Heart left ventricle (tissue), 16 donors: ENCODE measurements at places on chromosomes 7 and 10. TPM values are rescaled to one million over a fixed set of nuclear protein-coding genes. Genes with fewer than 3 reads are reported as not detected.

DNA sequence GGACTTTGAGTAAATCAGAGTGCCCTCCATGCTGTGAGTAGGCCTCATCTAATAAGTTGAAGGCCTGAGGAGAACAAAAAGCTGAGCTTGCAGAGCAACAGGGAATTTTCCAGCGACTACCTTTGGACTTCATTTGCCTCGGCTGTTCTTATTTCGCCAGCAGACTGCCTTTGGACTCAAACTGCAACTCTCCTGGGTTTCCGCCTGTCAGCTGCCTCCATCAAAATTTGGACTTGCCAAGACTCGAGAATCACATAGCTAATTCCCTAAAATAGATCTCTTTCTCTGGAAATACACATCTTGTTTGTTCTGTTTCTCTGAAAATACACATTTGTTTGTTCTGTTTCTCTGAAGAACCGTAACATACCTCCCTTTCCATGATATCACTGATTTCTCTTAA is 93.8 kb downstream of the ITGB8 start:
- DNase-seq, result no peak

DNA sequence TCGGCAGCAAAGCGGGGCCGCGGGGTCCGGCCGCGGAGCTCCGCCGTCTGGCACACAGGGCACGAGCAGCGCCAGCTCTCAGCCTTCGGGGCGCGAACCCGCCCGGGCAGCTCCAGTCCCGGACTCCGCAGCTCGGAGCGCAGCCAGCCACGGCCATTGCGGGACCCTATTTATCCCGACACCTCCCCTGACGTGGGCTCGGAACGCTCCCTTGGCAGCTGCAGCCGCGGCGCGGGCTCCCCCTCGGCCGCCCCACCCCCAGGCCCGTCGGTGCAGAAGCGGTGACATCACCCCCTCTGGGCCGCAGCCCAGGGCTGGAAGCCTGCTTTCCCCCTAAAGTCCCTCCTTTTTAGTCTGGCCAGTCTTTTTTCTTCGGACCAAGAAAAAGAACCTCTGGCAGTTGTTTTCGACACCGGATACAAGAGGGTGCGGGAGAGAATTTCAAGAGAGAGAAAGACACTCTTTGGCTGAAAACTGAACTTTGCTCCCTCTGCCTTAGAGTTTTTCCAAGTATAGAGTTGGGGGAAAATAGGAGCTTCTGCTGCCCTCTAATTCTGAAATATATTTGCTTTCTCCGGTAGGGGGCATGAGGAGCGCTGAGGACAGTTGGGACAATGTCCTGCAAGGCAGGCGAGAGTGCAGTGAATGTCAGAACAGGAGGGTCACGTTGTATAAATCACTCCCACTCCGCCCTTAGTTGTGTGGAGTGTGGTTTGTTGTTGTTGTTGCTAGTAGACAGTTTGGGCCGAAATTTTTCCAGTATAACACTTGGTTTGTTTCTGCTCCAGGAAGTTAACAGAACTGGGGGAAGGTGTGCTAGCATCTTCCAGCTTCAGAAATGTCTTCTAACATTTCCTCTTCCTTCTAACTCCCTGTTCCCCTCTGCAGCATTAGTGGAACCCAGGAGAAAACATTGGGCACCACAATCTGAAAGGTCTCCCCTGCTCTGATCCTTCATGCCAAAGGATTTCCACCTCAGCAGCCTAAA is at the start of gene SFRP4:
Gene SFRP4, minus strand, starts transcription at position 145 of the 988 bp plus-strand sequence. CDS start 280 bp downstream, outside the sequence.
- peak; percentile 67 for DNase-seq

DNA sequence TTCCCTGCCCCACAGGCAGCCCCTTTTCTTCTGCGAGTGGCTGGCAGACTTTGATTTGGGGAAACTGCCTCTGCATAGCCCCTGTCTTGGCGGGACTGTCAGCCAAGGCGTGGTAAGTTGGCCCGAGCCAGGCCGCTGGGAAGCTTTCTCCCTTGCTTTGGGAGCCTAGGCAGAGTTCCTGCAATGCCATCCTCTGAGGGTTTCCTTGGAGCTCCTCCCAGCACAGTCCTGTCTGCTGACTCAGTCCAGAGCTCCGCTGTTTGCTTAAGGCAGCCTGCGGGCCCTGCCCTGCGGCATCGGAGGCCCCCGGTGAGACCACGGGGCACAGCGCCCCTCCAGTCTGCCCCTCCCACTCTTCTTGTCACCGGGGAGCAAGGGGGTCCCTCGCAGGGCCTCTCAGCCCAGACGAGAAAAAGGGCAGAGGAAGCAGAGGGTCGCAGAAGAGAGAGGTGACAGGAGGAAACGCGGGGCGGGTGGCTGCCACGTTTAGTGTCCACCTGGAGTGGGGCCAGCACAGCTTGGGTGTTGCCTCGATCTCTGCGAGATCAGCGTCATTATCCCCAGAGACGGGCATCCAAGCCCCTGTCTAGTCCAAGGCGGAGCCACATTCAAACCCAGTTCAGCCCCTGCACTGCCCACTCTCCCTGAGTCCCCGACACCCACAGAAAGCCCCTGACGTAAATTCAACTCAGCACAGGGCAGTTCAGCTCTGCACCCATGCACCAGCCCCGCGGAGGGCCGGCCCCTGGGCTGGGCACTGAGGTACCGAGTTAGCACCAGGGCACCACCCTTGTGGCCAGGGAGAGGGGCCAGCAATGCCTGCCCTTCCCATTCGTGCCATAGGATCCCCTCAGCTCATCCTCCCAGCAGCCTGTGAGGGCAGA is 59.0 kb upstream of the CHST15 start:
- DNase-seq, result peak; percentile 37

GRCh38 chr7:79555571-79555970 is 102.1 kb upstream of the MAGI2 start:
- DNase-seq, result no peak

GRCh38 chr10:99784727-99785441 is 2.4 kb downstream of the ABCC2 start:
- DNase-seq, result no peak

DNA sequence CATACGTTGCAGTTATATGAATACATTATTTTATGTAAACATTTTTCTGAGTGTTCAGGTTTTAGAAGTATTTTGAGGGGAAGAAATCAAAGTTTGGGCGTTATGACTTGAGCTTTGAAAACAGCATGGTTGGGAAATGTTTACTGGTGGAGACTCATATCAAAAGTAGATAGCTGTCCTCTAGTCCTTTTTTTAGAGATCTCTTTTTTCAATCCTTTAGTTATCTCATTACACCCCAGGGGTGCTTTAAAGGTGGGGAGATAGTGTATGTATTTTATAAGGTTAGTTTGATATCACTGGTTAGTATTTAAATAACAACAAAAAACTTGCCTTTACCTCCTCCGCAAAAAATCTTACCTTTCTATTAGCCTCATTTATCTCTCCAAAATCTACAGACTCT is 2.3 kb downstream of the DMTF1 start:
- DNase-seq, result no peak

GRCh38 chr7:99106821-99107241 is 37.1 kb downstream of the SMURF1 start:
- DNase-seq, result no peak

GRCh38 chr7:144818511-144818910 is 17.3 kb downstream of the TPK1 start:
- DNase-seq, result no peak

- DNase-seq, result no peak
These were observed 300.5 kb downstream of the KLF6 start for GRCh38 chr10:3484306-3485056.

GRCh38 chr7:50962962-50963374 is 180.3 kb upstream of the GRB10 start:
- peak; percentile 86 for DNase-seq

DNA sequence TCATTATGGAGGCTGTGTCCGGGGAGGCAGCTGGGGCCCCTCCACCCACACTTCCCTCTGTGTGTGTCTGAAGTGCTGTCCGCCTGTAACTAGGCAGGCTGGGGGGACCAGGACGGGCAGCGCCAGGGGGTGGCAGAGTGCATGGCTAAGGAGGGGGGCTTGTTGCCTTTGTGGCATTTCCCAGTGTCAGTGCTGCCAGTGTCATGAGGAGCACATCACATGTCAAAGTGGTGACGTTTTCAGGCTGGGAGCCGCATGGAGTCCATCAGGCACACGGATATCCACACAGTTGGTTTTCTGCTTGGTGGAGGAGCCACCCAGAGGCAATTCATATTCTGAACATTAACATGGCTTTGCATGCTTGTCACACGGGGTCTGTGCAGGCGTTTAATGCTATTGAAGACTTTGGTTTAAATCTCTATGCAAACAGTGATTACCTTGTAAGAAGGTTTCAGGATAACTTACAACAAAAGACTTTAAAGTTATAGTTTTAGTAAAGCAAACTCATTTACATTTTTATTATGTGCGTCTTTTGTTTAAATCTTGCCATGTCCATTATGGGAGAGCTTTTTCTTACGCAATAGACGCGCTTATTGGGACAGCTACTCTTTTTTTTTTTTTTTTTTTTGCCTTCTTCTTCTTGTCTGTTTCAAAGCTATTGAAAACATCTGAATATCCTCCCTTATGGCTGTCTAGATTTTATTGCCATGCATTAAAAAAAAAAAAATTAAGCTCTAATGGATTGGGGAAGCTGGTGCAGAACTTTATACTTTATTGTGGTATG is 52.9 kb downstream of the C10orf67 start:
- DNase-seq, result no peak

- DNase-seq, result peak; percentile 69
These were observed 26.4 kb downstream of the PRF1 start for GRCh38 chr10:70575874-70576802.

DNA sequence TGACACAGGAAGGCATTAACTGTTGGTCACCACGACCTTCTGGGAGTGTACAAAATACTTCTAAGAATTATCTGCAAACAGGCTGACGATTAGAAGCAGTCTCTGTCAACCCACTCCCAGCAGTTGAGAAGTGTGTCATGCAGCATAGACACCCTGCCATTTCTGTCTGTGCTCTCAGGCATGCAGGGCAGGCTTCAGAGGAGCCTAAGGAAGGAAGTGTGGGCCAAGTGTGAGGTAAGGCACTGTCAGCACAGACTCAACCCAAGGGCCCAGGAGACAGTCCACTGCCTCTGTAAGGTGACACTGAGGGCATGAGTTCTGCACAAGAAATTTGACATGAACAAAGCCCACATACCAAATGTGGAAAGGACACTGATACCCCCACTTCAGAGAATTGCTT is 109.0 kb upstream of the VIPR2 start:
- no peak for DNase-seq

GRCh38 chr10:80596391-80597257 is 58.9 kb downstream of the SH2D4B start:
- DNase-seq, result no peak

DNA sequence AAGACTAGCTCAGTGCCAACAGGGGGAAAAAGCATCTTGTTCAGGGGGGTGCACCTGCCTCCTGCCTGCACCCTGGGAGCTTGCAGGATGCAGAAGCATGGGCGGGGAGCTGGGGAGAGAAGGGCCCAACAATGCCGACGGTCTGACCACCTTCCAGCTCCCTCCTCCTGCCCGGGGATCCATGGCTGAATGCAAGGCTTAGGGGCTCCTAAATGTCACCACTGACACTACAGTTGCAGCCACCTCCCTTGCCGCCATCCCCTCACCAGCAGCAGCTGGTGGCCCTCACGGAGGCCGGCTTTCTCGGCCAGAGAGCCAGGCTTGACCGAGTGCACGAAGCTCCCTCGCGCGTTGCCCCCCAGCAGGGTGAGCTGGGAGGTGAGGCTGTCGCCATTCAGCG is 78.8 kb upstream of the GNA12 start:
- no peak for DNase-seq

GRCh38 chr10:117241541-117242462 is 888 bp downstream of the SLC18A2 start:
- no peak for DNase-seq

DNA sequence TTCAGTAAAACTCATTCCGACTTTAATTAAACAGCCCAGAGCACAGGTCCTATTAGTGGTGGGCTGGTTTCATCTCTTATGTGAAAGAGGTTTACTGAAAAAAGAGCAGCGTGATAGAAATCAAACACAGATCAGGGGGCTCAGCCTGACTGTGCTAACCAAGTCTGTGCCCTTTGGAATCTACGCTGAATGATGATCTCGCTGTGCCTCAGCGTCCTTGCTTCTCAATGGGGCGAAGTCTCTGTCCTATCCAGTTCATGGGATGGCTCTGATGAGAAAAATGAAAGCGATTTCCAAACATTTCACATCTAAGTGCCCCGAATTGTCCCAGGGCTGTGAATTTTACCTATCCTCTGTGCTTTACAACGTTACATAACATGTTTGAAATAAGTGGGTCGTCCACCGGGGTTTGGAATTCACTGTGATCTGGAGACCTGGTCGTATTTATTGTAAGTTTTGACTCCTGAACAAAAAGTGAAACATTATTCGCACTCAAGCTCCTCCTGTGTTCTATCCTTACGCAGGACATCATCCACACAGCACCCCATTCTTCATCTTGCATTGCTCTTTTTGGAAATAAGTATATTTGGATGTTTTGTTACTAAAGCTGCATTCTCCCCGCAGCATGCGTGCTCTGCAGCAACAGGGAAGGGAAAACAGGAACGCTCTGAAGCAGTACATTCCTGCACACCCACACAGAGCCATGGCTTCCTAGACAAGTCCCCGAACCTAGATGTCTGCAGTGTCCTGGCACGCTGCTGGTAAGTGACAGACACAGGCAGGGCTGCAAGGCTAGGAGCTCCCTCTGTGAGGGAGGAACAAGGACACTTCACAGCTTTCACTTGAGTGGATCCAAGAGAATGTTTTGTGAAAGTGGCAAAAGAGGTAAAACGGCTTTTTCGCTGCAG is 83.5 kb downstream of the SLC37A3 start:
- no peak for DNase-seq

GRCh38 chr10:108629834-108630233 is 1293.5 kb downstream of the XPNPEP1 start:
- no peak for DNase-seq

DNA sequence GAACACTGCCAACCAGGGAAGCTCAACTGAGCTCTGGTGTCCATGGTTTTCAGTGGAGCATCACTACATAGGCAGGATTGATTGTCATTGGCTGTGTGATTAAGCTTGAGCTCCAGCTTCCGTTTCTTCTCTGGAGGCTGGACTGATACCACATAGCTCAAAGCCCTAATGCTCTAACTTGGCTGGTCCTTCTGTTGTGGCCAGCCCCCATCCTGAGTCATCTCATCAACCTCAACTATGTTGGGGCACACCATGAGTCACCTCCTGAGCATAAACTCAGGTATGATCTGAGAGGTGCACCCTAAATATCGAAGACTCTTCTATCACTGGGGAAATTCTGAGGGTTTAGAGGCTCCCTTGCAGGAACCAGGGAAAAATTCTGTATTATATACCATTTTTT is 114.5 kb upstream of the INHBA start:
- DNase-seq, result no peak

- DNase-seq, result no peak
These were observed 238.6 kb downstream of the CNTNAP2 start for GRCh38 chr7:146355216-146355615.

GRCh38 chr10:102769375-102770107 is 25.8 kb downstream of the WBP1L start:
- DNase-seq, result no peak

- DNase-seq, result no peak
These were observed 13.2 kb downstream of the PCLO start for GRCh38 chr7:83149466-83149865.

GRCh38 chr10:132868995-132869394 is 73.4 kb downstream of the CFAP46 start:
- DNase-seq, result peak; percentile 21

Gene CFAP70
- total RNA-seq, result 2.0 TPM

Gene RPEL1
- not detected for total RNA-seq

Gene GPR15LG
- total RNA-seq, result not detected

Gene PLCE1
- total RNA-seq, result 11.1 TPM

Gene STAG3
- 1.3 TPM for total RNA-seq

Gene SEMA4G
- 0.53 TPM for total RNA-seq

Gene DNAJB9
- total RNA-seq, result 60.9 TPM

Gene OR13A1
- total RNA-seq, result not detected

Gene FGFBP3
- total RNA-seq, result 0.81 TPM

Gene MMRN2
- total RNA-seq, result 30.3 TPM

Gene AKR1C8
- not detected for total RNA-seq

Gene OR2A12
- total RNA-seq, result not detected

Gene EVX1
- not detected for total RNA-seq

Gene FMC1
- total RNA-seq, result 55.3 TPM

Gene DPP6
- 0.06 TPM for total RNA-seq
